Neural progenitor cell (in vitro differentiated cells): ENCODE measurements at places on chromosomes 12 and 14. TPM values are rescaled to one million over a fixed set of nuclear protein-coding genes. Genes with fewer than 3 reads are reported as not detected.

DNA sequence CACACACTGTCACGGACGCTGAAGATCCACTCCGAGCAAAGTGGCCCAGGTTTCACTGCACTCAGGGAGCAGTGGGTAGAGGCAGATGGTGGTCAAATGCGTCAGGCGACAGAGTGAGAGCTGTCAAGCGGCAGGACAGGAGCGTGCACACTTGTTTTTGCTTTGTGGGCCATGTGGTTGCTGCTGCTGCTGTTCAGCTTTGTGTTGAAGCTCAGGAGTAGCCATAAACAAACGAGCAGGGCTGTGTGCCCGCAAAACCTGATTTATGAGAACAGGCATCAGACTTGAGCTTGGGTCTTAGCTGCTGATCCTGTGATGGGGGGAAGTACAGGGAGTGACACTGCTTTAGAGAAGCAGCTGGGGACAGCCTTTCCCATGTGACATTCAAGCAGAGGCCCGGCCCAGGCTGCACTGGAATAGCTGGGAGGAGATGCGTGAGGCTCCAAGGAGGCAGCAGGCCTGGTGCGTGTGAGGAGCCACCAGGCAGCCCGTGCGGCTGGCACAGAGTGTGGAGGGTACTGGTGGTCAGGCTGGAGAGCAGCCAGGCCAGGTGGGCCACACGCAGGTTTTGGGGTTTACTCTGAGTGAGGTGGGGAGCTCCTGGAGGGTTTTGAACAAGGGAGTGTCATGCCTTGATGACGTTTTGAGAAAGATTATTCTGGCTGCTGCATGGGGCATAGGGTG, 31.1 kb upstream of the ASPG start:
- no peak overlapping the region for H3K4me3 ChIP-seq
- no peaks in the 10 kb centered on the region for H3K4me1 ChIP-seq
- no peak overlapping the region for H3K27ac ChIP-seq
- DNase-seq = no peak
- peaks cover 13% of the 10 kb centered on the region for H3K27me3 ChIP-seq
- no peaks in the 10 kb centered on the region for H3K36me3 ChIP-seq

GRCh38 chr12:20211981-20212421, 156.3 kb upstream of the PDE3A start:
- H3K4me3 ChIP-seq = no peak overlapping the region
- H3K27me3 ChIP-seq = no peaks in the 10 kb centered on the region
- H3K36me3 ChIP-seq = no peaks in the 10 kb centered on the region
- DNase-seq = no peak

DNA sequence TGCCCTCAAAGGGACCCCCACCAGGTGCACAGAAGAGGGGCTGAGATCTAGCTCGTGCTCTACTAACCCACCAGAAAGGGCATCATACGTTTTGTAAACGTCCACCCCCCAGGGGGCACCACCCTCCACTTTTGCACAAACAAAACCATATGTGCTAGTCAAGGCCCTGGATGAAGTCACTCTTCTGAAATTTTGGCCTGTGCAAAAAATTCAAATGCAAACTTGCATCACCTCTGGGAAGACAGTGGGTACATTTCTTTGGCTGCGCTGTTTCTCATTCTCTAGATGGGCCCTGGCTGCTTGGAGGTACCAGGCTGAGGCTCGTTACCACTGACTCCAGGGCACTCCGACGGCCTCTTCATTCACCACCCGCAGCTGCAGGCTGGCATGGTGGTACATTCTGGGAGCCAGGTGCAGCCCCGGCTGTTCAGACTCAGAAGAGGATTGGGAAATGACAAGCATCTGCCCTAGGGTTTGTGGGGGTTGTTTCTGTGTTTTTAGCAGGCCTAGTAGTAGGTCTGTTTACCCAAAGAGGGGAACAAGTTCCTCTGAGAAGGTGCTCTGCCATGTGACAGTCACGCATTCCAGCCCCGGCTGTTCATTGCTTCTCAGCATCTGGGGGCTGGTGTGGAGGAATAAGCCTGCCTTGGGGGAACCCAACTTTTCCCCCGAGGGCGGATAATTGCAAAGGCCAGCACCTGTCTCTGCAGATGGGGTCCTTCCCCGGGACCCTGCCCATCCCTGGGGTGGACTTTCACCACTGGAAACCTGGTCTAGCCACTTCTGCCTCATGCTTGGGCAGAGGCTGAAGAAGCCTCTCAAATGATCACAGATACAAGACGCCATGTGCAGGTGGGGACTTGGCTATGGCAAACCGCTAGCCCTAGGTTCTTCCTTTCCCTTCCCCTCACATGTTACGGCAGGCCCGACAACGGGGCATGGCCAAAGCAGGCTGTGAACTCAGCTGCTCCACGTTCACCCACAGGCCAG, 147.6 kb downstream of the DPF3 start:
- no peaks in the 10 kb centered on the region for H3K27me3 ChIP-seq
- H3K4me1 ChIP-seq = peaks cover 6% of the 10 kb centered on the region
- DNase-seq = no peak
- H3K27ac ChIP-seq = no peak overlapping the region
- no peak overlapping the region for H3K4me3 ChIP-seq
- no peaks in the 10 kb centered on the region for H3K36me3 ChIP-seq

Gene RFX4
- 0.22 and 3.4 TPM in 2 replicates for total RNA-seq

DNA sequence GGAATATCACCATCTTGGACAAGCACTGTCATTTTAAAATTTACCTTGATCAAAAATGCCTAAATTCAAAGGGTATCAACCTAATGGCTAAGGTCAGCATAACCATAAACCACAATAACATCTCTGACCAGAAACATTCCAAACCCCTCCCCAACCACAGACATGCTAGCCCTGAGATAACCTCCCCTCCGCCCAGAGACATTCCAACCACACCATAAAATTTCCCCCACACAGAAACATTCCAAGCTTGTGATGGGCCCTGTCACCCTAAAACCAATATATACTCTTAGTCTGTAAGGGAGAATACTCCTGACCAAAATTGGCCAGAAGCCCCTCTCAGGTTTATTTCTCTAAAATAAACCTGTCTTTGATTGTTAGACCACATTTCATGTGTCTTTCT, 17.7 kb downstream of the EPYC start:
- H3K27me3 ChIP-seq = no peaks in the 10 kb centered on the region
- no peaks in the 10 kb centered on the region for H3K36me3 ChIP-seq
- no peak overlapping the region for H3K4me3 ChIP-seq
- no peaks in the 10 kb centered on the region for H3K4me1 ChIP-seq

Gene SYNDIG1L
- total RNA-seq = 0.40 TPM in 1 of 2 replicates, not detected in the other

GRCh38 chr12:80241576-80242273, 142.4 kb downstream of the OTOGL start:
- DNase-seq = no peak
- H3K4me3 ChIP-seq = no peak overlapping the region
- no peaks in the 10 kb centered on the region for H3K27me3 ChIP-seq
- H3K27ac ChIP-seq = no peak overlapping the region

DNA sequence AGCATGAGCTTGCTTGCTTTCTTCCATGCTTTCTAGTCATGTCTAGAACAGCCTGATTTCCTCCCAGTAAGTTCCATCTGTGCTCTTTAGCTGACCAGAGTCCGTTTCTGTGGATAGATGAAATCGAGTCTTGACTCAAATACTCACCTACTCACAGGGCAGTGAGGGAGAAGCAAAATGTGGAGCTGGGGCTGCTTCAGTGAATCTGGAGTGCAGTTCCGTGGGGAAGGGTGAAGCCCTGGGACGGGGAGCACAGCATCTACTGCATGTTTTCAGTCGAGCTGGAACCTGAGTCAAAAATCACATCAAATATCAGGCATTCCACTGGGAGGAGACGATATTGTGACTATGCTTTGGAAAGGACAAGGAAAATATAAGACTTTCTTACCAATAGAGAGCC, 70.3 kb upstream of the PRMT8 start:
- no peak overlapping the region for H3K4me3 ChIP-seq
- H3K27me3 ChIP-seq = peaks cover 36% of the 10 kb centered on the region
- no peaks in the 10 kb centered on the region for H3K36me3 ChIP-seq
- no peak overlapping the region for H3K27ac ChIP-seq
- peaks cover 8% of the 10 kb centered on the region for H3K4me1 ChIP-seq
- no peak for DNase-seq

GRCh38 chr14:100268591-100269207, 29.8 kb downstream of the YY1 start:
- no peaks in the 10 kb centered on the region for H3K36me3 ChIP-seq
- no peak for DNase-seq
- H3K4me3 ChIP-seq = no peak overlapping the region
- H3K27ac ChIP-seq = no peak overlapping the region
- no peaks in the 10 kb centered on the region for H3K27me3 ChIP-seq

Gene DPF3
- not detected in 2 replicates for total RNA-seq

GRCh38 chr12:25401547-25402345, 151.0 kb upstream of the KRAS start:
- no peak overlapping the region for H3K4me3 ChIP-seq
- H3K4me1 ChIP-seq = no peaks in the 10 kb centered on the region
- H3K36me3 ChIP-seq = no peaks in the 10 kb centered on the region
- DNase-seq = no peak
- H3K27ac ChIP-seq = no peak overlapping the region

Gene SLC6A13
- total RNA-seq = 0.31 TPM in 1 of 2 replicates, not detected in the other

DNA sequence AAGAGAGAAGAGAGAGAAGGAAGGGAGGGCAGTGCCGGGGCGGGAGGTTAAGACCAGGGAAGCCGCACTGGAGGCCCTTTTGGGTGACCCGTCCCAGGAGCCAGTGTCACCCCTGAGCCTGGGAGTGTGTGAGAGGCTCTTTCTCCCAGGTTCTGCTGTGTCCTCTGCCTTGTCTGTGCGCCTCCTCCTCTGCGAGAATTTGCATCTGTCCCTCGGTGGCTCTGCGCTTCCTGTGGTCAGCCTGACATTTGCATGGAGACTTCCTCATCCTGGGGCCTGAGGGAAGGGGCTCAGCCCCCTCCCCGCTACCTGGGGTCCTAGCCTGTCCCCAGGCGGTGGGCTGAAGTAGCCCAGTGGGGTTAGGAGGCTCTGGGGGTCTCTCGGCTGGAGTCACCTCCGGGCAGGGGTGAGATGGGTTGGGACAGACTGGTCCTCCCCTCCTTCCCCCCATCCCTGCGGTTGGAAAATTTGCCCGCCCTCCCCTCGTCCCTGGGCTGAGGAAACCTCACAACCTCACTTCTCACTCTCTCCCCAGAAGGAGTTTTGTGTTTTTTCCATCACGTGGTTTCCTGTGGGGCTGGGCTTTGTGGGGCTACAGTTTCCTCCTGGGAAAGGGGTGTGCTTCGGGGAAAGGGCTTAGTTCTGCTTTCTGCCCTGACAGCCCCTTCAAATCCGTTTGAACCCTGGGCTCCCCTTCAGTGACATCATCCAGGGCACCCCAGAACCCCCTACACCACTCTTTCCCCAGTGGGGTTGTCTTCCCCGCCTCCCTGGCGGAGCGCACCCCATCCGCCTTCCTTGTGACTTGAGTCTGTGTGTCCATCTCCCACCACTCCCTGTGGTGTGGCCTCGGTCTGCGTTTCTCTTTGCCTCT, 2.5 kb downstream of the PTPN6 start:
- H3K27ac ChIP-seq = no peak overlapping the region
- no peaks in the 10 kb centered on the region for H3K36me3 ChIP-seq
- no peak for DNase-seq
- H3K4me3 ChIP-seq = no peak overlapping the region

DNA sequence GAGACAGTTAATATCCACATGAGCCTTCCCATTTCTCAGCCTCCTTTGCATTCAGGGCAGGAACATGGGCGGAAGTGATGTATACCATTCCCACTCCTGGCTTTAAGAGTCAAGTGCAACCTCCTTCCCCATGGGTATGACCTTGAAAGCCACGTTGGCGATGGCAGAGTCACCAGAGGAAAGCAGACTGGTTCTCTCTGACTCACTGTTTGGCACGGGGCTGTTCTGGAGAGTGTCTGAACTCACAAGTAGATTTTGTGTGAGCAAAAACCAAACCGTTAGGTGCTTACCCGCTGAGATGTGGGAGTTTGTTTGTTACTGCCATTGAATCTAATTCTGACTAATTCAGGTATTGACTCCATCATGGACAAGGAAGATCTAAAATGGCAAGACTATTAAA, 36.7 kb upstream of the PZP start:
- H3K36me3 ChIP-seq = no peaks in the 10 kb centered on the region
- H3K4me3 ChIP-seq = no peak overlapping the region
- no peaks in the 10 kb centered on the region for H3K4me1 ChIP-seq

- DNase-seq = peak; percentile 82
- H3K36me3 ChIP-seq = no peaks in the 10 kb centered on the region
- peaks cover 3% of the 10 kb centered on the region for H3K4me1 ChIP-seq
- no peak overlapping the region for H3K4me3 ChIP-seq
- H3K27ac ChIP-seq = no peak overlapping the region
These were observed 9.4 kb downstream of the ASPG start for GRCh38 chr14:104094709-104095425.

DNA sequence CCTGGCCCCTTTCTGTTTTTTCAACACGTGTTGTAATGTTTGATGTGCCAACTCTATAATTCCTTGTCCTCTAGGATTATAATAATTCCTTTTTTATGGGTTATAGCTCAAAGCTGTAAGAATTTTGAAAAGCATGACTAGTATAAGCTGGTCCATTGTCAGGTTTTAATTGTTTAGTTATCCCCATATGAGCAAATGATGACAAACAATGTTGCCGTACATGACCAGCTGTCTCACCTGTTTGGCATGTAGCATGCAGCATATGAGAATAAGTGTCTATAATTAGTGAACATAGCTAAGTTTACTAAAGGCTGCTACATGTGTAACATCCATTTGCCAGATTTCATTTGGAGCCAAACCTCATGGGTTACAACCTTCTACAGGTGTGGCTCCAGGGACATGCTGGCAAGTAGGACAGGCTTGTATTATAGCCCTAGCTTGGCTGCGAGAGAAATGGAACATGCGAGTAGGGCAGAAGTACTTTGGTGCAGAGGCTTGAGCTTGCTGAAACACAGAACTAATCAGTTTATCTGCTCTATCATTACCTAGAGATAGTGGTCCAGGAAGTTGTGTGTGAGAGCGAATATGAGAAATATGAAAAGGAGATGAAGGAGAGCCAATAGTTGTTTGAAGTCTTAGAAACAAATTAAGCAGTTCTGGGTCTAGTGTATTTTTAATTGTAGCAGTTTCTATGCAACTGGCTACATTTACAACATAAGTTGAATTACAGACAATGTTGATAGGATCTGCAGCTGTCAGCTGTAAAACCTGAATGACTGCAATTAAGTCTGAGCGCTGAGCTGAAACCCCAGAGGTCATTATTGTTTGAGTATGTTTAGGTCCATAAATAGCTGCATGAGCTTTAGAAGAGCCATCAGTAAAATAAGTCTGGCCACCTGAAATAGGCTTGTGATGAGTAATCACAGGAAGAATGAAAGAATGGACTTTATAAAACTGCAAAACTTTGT, 22.6 kb upstream of the MAPKAPK5 start:
- H3K4me1 ChIP-seq = peaks cover 11% of the 10 kb centered on the region
- DNase-seq = no peak
- no peaks in the 10 kb centered on the region for H3K36me3 ChIP-seq
- H3K4me3 ChIP-seq = no peak overlapping the region

DNA sequence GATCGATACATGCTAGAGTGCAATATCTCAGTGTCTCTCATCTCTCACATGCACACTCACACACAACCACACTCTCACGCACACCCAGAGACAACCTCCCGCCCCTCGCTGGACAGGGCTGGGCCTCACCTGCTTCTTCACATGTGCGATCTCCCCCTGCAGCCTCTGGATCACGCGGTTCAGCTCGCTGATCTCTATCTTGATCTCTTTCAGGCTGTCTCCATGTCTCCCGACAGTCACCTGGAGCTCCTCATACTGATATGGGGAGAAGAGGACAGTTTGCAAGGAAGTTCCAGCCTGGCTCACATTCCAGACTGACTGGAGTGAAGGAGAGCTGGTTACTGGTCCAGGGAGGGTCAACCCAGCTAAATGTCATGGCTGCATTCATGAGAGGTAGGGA, 4.4 kb downstream of the KRT2 start:
- no peak overlapping the region for H3K27ac ChIP-seq
- peaks cover 6% of the 10 kb centered on the region for H3K4me1 ChIP-seq
- H3K36me3 ChIP-seq = no peaks in the 10 kb centered on the region
- H3K4me3 ChIP-seq = no peak overlapping the region
- no peaks in the 10 kb centered on the region for H3K27me3 ChIP-seq
